GM23248 (cell line): ENCODE measurements at places on chromosomes 11 and 22. TPM values are rescaled to one million over a fixed set of nuclear protein-coding genes. Genes with fewer than 3 reads are reported as not detected.

Gene CD82
- polyA plus RNA-seq, result 6.0 and 8.6 TPM in 2 replicates

Gene EXT2
- 99.8 and 104 TPM in 2 replicates for polyA plus RNA-seq

Gene RAB1B
- 86.7 and 92.1 TPM in 2 replicates for polyA plus RNA-seq

DNA sequence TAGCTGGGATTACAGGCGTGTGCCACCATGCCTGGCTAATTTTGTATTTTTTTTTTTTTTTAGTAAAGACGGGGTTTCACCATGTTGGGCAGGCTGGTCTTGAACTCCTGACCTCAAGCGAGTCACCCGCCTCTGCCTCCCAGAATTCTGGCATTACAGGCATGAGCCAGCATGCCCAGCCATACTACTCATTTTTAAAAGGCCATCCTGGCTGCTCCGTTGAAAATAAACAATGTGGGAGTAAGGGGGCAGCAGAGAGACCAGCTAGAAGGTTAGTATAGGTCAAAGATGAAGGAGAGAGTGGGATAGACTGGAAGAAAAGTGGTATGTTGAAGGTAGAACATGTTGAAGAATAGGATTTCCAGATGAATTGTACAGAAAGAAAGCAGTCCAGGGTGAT lies 17.6 kb upstream of the LIN7C start:
- no peaks in the 10 kb centered on the region for H3K4me1 ChIP-seq
- H3K4me3 ChIP-seq, result no peak overlapping the region
- H3K27ac ChIP-seq, result no peak overlapping the region
- DNase-seq, result peak; percentile 81

- DNase-seq, result peak; percentile 86
- peak overlapping the region; percentile 79 for H3K4me3 ChIP-seq
- H3K4me1 ChIP-seq, result peaks cover 75% of the 10 kb centered on the region
- H3K27ac ChIP-seq, result peak overlapping the region; percentile 80
- H3K36me3 ChIP-seq, result no peaks in the 10 kb centered on the region
Observed at GRCh38 chr11:111938687-111939160, 1.6 kb downstream of the DIXDC1 start.

DNA sequence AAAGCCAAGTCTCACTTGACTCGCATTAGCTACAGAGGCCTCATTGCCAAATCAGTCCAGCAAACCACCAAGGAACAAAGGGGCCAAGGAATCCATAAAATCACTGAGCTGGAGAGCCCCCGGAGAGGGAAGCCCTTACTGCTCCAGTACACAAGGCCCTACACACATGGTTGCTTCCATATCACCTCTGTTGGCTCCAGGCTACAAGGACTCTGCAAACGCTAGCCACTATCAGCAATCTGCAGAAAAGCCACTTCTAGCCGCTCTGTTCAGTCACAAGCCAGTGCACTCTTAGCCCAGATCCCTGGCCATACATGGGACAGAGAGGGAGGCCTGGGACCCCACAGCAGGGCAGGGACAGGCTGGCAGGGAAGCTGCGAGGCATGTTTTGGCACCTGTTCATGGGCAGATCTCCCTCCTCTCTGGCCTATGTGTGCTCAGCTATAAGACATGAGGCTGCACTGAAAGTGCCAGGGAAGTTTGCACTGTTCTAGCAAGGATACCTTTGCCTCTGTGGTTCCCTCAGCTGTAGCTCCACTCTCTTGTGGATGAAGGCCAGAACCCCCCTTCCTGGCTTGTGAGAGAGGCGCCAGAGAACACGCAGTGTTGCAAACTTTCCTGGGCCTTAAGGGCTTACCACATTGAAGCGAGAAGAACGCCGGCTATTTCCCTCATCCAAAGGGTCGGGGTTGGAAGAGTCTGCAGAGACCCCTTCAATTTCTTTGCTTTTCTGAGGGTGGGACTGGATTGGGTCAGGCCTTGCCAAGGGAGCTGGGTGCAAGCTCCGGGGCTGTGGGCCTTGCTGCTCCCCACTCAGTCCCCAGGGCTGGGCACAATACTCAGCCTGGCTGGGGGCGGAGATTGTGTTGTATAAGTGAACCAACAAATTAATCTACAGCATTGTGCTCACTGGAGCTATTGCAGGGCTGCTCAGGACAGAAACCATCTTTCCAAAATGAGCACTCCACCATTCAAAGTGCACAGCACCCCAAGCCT lies 108.7 kb upstream of the PITPNB start:
- no peaks in the 10 kb centered on the region for H3K27me3 ChIP-seq
- no peak overlapping the region for H3K4me3 ChIP-seq
- peaks cover 8% of the 10 kb centered on the region for H3K4me1 ChIP-seq
- DNase-seq, result no peak

DNA sequence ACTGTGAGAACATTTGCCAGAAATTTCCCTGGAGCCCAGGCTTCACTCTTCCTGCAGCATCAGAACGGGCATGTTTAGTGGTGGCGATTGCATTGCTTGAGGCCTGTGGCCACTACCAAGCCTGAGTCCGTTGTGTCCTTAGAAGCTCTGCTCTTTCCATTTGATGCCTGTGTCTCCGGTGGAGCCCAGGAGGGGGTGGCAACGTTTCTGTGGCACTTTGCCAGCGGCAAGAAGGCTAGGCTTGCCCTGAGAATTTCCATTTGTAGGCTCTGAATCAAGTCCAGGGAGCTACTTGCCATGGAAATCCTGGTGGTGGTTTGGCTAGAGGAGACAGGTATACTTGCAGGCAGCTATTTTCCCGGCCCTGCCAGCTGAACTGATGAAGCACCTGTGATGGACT lies 47.1 kb downstream of the ADAMTS8 start:
- H3K27ac ChIP-seq, result no peak overlapping the region
- DNase-seq, result no peak
- H3K4me1 ChIP-seq, result peaks cover 9% of the 10 kb centered on the region; the same call in 1 of the 2 replicates
- no peak overlapping the region for H3K4me3 ChIP-seq
- peaks cover under 1% of the 10 kb centered on the region; the same call in 1 of the 2 replicates for H3K27me3 ChIP-seq
- no peaks in the 10 kb centered on the region for H3K36me3 ChIP-seq

GRCh38 chr11:40924915-40925314 lies 534.5 kb downstream of the LRRC4C start:
- no peaks in the 10 kb centered on the region for H3K27me3 ChIP-seq
- no peak overlapping the region for H3K4me3 ChIP-seq
- no peak for DNase-seq
- no peaks in the 10 kb centered on the region for H3K4me1 ChIP-seq
- H3K27ac ChIP-seq, result no peak overlapping the region
